ENCODE measurements at places on chromosomes 6 and 20.

DNA sequence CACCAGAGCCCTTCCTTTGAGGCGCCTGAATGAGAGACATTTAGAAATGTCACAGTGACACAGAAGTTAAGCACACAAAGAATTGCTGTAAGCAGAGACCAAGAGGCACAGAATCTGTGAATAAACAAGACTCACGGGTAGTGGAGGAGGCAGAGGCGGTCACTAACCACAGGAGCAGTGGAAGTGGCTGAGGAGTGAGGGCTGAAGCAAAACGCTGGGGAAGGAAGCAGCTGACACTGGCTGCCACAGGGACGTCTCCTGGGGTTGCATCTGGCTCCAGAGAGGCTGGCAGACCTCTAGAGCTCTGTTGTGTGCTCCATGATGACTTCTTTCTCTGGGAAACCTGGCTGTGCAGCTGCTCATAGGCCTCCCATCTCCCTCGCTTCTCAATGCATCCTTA is 65.0 kb upstream of the SLC2A12 start:
- no peak for DNase-seq

GRCh38 chr6:129485746-129486145 is 224.2 kb downstream of the ARHGAP18 start:
- no peak for DNase-seq

DNA sequence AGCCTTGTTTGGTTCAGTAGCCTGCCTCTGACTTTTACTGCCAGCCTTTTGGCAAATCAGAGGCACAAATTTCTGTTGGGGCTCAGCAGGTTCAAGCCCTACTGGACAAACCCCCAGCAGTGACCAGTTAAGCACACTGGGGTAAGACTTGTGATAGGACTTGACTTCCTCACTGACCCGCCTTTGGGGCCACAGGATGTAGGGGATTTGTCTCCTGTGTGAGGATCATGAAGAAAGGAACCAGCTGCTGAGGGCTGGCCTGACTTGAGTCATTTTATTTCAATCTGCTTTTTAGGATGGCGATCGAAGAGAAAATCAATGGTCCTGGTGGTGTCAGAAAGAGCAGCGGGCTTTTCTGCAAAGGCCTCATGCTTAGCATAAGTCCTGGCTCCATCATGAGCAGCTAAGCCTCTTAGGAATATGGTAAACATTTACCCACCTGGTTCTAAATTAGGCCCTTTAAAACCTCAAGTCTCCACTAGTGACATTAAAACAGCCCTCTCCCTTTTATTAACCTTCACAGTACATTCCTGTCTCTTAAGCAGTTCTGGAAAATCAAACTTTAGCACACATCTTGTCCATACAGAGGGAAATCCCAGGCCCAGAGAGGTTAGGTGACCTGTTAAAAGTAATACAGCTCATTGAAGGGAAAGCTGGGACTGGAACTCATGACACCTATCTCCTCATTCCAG is 16.6 kb downstream of the CHMP4B start:
- no peak for DNase-seq

DNA sequence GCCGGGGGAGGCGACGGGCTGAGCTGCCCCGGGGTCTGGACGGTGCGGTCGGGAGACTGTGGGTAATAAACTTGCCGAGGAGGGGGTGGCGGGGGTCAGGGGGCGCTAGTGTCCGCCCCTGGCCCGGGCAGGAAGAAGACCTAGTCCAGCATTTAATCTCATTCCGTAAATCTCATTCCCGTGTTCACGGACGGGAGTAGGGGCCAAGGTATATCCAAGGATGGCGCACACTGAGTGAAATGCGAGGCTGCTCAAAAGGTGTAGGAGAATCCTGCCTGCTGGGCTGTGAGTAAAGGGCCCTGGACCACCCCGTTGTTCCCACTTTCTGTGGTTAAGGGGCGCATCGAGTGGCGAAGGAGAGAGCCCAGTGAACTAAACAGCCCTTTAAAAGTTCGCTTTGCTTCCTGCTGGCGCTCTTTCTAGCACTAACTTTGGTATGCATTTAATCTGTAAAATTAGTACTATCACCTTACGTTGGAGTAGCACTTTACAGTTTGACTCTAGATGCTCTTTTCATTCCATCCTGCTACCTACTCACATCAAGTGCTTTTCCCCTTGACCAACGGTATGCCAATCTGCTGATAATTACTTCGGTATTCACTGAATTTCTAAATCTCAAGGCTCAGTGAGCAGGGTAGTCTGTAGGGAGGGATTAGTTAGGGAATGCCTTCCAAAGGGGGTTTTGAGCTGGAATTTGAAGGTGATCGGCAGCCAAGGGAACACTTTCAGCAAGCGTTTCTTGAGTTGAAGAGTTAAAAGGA is 730 bp downstream of the PARD6B start:
- DNase-seq, result no peak

- DNase-seq, result no peak
These were observed 28.5 kb upstream of the PIM1 start for GRCh38 chr6:37141281-37142049.

- DNase-seq, result no peak
These were observed 51.4 kb downstream of the NCOA7 start for GRCh38 chr6:125842091-125842626.

DNA sequence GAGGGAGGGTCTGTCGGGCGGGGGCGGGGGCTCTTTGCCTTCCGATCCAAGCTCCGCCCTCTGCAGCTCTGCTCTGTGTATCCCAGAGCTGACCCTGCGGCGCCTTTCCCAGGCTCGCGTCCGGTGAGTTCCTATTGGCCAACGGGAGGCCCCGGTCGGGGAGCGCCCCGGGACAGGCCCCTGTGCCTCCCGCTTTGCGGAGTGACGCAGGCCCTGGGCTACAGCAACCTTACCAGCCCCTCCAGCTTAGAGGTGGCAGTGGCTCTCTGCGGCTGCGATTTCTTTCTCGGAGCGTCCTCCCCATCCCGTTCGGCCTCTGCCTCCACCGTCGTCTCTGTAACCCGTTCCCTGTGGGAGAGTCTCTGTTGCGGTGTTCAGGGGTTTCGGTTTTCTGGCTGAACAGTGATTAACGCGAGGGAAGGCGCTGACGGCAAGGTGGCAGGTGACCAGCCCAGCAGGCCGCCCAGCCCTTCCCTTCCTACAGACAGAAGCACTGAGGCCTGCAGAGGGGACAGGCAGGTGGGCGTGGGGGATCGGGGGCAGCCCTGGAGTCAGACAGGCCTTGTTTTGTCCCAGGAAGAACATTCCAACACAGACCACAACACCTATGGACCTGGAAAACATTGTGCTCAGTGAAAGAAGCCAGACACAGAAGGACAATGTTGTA is 18.1 kb upstream of the CEBPB start:
- no peak for DNase-seq

GRCh38 chr20:22999756-23000155 is 35.4 kb upstream of the SSTR4 start:
- no peak for DNase-seq

- no peak for DNase-seq
These were observed 61.3 kb downstream of the CDH4 start for GRCh38 chr20:61313396-61313795.
